ENCODE measurements at places on chromosomes 5 and 9.

GRCh38 chr9:70589571-70590314 is 175.3 kb upstream of the KLF9 start:
- no peak for DNase-seq

- no peak for DNase-seq
These were observed 1.1 kb upstream of the NTRK2 start for GRCh38 chr9:84668196-84669012.

- DNase-seq, result no peak
These were observed 33.7 kb downstream of the GPR21 start for GRCh38 chr9:123067136-123067535.

DNA sequence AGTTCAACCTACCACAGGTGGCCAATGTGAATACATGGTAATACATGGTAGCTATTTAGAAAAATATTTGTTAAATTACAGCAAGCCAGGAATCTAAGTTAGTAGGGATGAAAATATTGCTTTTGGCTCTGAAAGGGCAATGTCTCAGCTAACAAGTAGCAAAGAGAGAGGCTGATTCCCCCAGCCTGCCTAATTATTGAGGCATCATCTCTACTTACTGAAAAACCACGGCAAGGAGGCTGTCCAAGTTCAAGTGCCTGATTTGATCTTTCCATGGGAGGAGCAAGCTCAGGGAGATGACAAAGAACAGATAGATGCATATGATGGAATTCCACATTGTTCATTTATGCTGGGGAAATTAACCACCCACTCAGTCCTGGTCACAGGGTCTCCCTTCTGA is 28.7 kb upstream of the UBTD2 start:
- no peak for DNase-seq

DNA sequence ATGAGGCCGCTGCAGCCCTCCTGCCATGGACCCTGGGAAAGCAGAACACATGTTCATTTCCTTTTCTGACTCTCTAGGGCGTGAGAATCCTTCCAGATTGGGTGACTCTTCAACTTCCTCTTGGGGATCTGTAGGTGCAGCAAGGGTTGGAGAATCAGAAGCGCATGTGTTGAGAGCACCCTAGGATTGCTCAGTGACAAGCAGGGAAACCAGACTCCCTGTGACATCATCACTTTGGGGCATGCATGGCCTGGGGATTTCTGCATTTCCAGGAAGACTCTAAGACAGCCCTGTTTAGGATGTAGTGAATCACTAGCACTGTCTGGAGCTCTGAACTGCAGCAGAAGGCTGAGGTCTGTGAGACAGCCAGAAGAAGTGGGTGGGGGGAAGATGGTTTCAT is 15.1 kb upstream of the LCP2 start:
- DNase-seq, result no peak

Data from activated CD4-positive, CD25-positive, alpha-beta regulatory T cell treated with anti-CD3 and anti-CD28 coated beads, Interleukin-2, amount 50 U/mL, for 72 hours (primary cell).